ENCODE measurements at places on chromosomes 11 and 22.

GRCh38 chr11:108787105-108787504 lies 122.2 kb downstream of the DDX10 start:
- no peak for DNase-seq

DNA sequence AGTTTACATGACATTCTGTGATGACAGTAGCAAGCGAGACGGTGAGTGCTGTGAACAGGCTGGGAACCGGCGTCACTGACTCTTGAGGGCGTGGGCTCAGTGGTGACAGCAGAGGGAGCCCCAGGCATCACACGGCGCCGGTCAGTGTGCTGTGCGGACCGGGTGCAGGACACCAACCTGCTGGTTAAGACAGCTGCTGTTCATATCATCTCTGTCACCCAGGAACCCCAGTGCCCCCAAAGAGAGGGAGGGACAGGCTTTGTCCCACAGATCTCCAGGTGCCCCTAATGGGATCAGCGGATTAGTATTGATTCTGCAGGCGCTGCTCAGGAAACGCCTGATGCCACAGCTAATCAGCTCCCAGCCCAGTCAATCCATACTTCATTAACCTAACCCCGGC lies 18.4 kb downstream of the B3GAT1 start:
- no peak for DNase-seq

DNA sequence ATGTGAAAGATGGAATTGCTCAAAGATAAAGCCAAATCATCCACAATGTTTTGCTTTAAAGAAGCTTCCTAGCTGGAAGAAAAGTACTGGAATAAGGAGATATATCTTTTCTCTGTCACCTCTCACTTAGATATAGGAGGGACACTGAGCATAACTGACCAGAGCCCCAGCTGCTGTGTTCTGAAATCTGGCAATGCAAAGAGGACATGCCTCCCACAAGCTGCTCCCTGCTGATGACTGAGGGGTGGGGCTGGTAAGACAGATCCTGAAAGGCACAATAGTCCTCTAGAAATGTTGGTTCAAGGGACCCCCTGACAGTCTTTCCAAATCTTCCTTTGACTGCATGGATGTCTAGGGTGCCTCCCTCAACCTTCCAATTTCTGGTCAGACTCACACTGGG lies 67.0 kb downstream of the SC5D start:
- DNase-seq, result no peak

- no peak for DNase-seq
Observed at GRCh38 chr11:45089676-45090499, 56.6 kb upstream of the PRDM11 start.

- DNase-seq, result peak; percentile 97
Observed at GRCh38 chr11:35337136-35337913, 82.0 kb downstream of the SLC1A2 start.

DNA sequence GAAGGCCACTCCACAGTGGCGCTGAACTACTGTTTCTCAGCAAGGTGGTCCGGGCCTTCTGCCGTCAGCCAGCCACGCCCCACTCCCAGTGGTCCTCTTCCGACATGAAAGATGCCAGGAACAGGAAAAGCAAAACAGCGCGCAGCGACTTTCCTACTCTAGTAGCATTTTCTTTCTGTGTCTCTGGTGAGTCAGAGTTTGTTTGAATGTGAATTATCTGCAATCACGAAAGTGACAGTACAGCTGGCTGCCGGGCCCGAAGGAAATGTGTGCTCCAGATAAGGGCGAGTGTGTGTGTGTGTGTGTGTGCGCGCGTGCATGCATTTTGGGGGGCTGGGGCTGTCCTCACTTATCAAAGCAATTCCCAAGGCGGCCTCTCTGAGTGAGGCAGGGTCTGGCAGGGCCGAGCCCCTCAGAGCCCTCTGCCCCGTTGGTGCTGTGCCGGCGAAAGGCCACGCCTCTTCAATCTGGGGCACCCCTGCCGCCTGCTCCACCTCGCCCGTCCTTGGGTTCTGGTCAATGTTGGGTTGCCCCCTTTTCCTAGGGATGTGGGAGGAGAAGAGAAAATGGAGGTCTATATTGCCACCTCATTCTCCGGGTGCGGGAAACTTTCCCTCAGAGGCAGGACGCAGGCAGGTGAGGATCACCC lies 288.5 kb downstream of the KIRREL3 start:
- peak; percentile 29 for DNase-seq

GRCh38 chr11:135036488-135037297 lies 624.7 kb upstream of the B3GAT1 start:
- no peak for DNase-seq

DNA sequence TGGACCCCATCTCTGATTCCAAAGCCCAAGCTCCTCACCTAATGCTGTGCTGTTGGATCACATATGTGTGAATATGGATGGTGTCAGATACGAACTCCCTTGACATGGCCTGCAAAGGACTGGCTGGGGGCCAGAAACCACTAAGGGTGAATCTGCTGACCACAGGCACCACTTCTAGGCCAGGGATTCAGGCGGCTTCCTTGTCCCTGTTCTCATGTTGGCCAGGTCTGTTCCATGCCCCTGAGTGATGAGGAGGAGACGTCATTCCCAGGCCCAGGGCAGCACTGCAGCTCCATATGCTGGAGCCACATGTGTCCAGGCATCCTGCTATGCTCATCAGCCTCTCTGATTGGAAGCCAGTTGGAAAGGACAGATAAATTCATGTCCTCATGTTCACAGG lies 130.0 kb upstream of the BDNF start:
- DNase-seq, result no peak

- DNase-seq, result no peak
Observed at GRCh38 chr11:44879432-44879831, 71.3 kb downstream of the TP53I11 start.

GRCh38 chr11:41963406-41963805 lies 504.0 kb upstream of the LRRC4C start:
- DNase-seq, result no peak

DNA sequence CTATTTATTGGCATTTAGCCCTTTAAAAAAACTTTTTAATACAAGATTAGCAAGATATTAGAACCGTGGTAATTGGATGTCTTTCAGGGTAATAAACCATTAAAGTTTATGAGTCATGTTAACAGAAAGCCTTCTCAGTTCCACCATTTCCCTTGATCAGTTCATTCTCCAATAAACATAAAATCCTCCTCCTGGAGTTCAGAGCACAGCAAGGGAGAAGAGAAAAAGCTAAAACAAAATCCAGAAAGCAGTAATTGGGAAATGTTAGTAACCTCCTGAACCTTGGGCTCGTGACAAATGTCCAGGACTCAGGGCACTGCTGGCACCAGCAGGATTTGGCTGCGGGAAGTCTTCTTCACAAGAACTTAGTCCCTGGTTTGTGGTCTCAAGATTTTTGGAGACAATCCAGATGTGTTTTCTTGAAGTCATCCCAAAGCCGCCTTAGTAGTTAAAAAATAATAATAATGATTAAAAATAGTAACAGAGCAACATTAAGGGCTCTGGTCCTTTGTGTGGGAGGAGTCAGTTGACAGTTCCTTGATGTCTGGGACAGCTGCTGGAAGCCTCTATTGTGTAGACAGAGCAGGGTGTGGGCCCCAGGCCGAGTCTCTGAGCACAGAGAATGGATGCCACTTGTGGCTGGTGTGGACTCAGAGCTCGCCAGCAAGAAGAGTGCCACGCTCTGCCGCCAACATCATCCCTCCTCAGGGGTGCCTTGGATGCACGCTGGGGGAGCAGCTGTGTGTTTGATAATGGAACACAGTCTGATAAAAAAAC lies 43.4 kb upstream of the PITPNB start:
- no peak for DNase-seq

DNA sequence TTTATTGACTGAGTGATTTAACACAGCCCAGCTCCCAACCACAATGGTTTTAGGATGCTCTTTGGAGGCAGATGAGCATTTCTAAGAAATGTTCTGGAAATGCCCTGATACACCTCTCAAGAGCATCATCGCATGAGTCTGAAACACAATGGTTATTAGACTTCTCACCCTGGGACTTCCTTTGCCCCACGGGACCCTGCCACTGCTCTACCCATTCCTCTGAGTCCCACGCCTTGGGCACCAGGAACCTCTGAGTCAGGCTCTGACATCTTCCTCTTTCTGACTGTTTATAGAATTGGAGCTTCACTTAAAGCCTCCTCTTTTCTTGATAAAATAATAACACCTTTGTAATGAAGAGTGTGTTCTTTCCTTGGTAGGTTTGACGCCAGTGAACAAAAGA lies 85.6 kb upstream of the PARVA start:
- DNase-seq, result no peak

GRCh38 chr11:112817376-112817775 lies 143.8 kb upstream of the NCAM1 start:
- no peak for DNase-seq

GRCh38 chr22:23591201-23591791 lies 11.2 kb upstream of the IGLL1 start:
- no peak for DNase-seq

DNA sequence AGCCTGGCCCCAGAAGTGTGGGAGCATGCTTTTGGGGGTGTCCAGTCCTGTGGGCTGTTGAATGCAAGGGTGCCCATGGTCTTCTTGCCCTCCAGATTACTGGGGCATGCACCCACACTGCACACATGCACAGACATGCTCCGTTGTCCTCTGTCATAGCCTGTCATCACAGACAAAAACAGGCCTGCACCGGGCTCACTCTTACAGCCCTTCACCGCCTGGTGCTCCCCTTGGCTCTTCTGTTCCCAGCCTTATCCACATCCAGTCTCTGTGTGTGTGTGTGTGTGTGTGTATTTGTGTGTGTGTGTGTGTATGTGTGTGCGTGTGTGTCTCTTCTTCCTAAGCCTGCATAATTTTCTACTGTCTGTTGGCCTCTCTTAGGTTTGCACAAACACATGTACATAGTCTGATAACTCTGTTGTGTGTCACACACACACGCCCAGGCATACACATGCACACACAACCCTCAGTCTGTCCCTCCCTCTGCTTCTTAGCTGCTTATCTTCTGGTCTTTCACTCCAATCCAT lies 23.4 kb upstream of the NECTIN1 start:
- no peak for DNase-seq

DNA sequence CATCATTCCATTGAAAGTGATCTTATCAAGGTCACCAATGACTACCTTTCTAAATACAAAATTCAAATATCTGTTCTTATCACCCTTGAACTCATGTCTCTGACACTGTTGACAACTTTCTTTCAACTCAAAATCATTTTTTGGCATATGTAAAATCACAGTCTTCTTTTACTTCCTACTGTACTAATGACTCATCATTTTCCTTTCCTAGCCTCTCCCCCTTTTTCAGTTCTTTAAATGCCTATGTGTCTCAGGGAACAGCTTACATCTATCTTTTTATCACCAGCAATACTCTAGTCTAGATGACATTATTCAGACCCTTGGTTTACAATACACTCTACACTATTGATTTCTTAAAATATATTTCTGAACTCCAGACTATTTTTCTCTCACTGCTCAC lies 2220.7 kb upstream of the RAG2 start:
- no peak for DNase-seq

DNA sequence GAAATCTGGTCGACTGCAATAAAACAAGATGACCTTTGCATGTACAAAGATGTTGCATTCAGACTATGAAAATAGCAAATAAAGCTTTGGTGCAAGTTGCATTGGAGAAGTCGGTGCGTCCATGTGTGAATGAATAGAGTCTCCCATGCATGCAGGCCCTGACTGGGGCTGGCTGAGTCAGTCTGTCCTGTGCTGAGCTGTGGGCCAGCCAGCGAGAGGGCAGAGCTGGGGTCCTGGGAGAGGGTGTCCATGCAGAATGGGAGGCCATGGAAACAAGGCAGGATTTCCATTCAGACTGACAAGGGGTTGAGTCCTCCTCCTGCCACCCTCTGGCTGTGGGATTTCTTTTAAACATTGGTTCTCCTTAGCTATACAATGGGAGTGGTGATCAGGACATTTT lies 2.3 kb upstream of the CRYBB3 start:
- DNase-seq, result no peak

- DNase-seq, result peak; percentile 57
Observed at GRCh38 chr11:78079232-78080083, at the start of gene NDUFC2. NDUFC2 (minus strand) TSS chr11:78079862; CDS start chr11:78079744, 118 bp downstream.

DNA sequence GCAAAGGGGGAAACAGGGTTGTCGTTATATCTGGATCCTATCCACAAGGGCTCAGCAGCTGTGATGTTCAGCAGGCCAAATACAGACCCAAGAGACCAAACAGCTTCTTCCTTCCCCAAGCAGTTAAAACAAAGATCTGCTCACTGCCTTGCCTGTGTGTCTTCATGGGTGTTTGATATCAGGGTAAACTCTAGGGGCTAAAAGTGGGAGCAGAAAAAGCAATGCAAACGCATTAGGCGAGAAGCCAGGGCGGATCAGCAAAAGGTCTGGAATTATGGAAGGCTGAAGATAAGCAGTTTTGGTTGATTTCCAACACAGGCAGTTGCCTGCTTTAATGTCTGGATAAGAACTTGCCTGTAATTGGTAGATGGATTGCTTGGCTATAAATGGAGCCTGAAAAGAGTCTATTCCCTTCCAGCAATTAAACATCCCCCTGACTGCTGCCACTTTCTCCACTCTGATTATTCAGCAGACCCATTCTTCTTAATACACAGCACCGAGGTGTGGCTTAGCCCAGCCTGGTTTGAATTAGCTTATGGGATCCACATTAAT lies 126.3 kb downstream of the COMMD9 start:
- no peak for DNase-seq

DNA sequence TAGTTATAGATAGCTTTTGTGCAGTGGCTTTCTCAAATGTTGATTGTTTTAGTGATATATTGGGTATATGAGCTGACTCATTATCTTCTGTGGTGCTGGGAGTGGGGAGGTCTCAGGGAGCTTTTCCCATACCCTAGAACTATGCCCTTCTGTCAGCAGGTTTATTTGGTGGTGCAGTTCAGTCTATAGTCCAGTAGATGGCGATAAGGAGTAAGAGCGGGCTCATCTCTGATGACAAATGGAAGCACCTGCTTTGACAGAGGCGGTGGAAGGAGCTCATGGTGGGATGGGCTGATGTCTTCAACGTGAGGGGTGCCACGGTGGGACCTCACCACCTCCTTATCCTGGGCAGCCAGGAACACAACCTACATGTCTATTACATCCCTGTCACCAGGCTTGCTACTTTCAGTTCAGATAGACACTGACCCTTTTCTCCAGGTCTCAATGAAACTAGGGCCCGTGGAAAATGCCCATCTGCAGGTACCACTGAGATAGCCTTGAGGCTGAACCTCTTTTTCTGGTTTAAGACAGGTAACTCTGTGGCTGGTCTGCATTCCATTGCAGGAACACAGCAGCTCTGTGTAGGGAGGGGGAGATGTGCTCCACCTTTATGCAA lies 13.0 kb upstream of the OR6A2 start:
- DNase-seq, result peak; percentile 12

DNA sequence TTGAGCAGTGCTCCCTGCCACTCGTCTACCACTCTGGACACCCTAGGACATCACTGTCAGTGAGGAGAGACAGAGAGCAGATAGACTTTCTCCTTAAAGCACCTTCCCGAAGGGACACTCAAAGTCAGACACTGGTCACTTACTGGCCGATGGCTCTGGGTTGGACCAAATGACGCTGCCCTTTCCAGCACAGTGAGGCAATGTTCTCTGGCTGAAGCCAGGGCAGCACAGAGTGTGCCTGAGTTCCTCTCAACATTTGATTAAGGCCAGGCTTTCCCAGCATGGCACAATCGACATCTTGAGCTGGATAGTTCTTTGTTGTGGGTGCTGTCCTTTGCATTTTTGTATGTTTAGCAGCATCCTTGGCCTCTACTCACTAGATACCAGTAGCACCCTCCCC lies 206.2 kb downstream of the CSNK2A3 start:
- no peak for DNase-seq

All from fibroblast of skin of left quadriceps (primary cell).